ENCODE measurements at places on chromosomes 2 and 18.
A peak's percentile ranks its signal among the peaks of the same experiment; 100 is the strongest.

DNA sequence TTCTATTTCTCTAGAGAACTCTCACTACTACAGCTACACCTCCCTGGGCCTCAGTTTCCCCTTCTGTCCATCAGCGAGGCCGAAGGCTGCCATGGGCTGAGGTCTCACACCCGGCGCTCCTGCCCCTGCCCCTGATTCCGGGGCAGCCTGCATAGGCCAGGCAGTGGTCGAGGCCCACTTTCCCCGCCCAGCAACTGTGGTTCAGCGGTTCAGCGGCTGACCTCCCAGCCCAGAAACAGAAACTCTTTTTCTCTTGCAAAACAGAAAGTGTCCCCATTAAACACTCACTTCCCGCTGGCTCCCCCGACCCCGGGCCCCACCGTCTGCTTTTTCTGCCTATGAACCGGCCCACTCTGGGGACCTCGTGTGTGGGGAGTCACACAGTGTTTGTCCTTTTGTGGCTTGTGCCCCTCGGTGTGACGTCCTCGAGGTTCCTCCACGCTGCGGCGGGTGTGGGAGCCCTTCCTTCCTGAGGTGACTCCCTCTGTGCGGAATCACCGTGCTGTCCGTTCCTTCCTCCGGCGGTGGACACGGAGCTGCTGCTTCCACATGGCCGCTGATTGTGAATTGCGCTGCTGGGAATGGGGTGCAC lies 16.0 kb downstream of the PDCD1 start:
- peak; percentile 85 for DNase-seq

- DNase-seq, result no peak
Observed at GRCh38 chr2:180819106-180819505, 161.3 kb upstream of the UBE2E3 start.

DNA sequence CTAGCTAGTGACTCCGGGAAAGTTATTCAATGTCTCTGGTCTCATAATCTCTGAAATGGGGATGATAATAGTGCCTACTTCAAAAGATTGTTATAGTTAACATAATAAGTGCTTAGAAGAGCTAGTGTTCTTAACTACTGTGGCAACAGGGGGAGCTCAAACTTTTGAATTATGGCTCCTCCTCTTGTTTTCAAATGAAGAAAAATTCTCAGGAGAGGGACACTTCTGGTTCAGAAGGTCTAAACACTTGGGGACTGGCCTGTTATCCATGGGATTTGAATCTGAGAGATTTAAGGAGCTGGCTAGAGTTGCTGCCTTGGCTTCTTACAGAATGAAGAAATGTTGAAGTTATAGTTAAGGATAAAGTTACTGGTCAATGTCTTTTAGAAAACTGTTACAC lies 92.2 kb upstream of the ITGB6 start:
- DNase-seq, result no peak

DNA sequence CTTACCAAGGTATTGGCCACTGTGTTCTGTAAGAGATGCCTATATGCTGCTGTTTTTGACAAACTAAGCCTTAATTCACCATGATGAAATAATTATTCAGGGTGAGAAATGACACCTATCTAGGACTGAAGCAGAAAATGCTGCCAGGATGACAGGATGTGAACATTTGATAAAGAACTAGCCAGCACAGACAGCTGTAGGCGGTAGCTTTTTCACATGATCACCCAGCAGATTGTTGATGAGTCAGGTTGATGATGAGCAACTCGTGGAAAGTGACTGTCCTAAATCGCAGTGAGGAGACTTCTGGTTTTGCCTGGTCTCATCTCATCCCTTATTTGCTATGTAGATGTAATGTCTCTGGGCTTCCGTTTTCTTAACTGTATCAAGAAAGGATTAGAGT lies 144.1 kb downstream of the PRPF40A start:
- peak; percentile 52 for DNase-seq

DNA sequence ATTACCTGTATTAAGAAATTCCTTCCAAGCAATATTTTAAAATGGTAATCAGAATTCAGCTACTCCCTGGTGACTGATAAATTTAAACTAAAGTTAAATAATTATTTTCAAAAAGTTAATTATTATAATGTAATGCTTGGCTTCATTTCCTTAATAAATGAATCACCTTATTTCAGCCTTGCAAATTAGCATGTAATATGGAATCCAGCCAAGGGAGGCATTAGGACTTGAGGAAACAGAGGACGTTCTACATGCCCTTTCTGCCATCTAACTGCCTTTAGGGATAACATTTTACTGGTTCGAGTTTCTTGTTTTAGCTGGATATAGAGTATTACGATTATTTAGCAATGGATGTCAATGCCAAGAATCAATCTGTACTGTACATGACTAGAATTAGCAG lies 636.3 kb downstream of the TSN start:
- DNase-seq, result no peak

GRCh38 chr2:8203364-8203763 lies 478.5 kb upstream of the ID2 start:
- no peak for DNase-seq

DNA sequence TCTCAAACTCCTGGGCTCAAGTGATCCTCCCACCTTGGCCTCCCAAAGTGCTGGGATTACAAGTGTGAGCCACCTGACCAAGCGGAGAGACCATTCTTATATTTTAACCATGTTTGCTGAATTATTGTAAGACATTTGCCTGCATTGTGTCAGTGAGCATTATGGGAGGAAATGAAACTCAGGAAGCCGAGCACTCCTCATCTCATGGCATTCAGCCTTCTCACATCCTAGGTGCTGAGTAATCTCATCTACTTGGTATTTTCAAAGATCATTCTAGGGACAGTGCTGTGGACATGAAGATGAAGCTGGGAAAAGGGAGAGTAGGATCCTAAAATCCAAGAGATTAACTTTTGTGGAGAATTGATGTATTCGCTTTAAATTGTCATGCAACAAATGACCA lies 66.1 kb downstream of the NAPG start:
- DNase-seq, result no peak

- no peak for DNase-seq
Observed at GRCh38 chr2:28209261-28209691, 183.4 kb upstream of the FOSL2 start.

DNA sequence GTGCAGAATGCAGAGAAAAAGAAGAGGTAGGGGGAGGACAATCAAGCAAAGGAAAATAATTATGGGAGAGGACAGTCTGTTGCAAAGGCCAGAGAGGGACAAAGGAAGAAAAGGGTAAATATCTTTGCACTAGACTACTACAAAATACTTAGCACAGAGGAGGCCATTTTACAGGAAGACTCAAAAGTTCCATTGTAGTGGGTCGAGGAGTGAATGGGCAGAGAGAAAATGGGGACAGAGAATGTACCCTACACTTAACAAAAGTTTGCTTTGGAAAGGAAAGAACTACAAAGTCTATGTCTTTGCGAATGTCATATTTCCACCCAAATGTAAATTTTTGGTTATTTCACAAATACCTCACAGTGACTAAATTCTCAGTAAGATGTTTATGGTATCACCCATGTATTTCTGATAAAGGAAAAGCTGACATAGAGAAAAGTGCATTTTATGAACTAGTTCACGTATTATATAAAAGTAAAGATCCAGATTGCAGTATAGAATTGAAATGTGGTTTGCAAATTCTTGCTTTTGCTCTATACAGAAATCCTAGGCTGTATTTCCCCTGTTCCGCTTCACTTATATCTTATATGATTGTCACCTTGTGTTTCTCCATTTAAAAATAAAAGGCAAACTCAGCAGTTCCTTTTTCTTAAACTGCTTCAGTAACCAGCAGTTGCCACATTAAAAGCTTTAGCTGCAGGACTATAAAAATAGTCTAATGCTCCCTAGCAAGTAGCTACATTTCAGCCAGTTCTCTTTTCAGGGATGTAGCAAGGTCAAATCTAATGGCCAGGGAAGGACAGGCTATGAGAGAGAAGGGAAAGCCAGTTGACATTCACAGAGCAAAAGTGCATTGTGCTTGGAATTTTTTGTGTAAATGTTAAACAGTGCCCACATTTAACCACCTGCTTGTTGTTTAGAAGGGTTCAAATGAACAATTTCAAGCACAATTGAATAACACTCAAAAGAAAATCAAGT lies 79.7 kb upstream of the CYTIP start:
- DNase-seq, result no peak

GRCh38 chr2:182375862-182376261 lies 51.0 kb downstream of the PDE1A start:
- no peak for DNase-seq

- no peak for DNase-seq
Observed at GRCh38 chr18:62863579-62864001, 148.2 kb downstream of the PHLPP1 start.

GRCh38 chr2:159774370-159774990 lies 23.5 kb downstream of the CD302 start:
- no peak for DNase-seq

DNA sequence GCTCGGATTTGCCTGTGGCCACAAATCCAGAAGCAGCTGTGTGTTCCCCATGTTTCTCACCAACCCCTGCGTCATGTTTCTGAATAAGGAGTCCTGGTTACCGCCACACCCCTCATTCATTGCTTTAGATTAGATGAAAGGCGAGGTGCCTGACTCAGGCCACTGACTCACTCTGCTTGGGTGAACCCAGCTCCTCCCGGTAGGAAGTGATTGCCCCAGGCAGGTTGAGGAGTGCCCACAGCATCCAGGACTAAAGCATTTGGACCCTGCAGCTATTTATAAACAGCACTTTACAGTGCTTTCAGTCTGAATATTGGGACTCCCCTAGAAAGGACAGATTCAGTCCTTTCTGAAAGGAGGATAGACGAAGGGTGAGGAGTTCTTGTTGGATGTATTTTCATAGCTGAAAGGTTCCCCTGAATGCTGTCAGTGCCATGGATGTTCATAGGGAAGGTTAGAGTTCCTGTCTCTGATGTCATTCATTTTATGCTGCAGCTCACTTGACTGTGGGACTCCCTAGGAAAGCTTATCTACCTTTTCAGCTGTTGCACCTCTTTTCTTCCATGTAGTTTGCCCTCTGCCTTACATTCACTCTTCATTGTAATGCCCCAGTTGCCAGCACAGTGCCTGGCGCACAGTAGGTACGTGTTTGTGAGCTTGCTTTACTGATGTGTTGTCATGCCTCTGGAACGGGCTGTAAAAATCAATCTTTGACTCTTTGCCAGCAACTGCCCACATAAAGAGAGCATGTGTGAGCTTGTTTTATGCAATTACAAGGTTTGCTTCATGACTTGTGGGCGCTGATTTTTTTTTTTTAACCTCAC lies 14.9 kb downstream of the ITGA6 start:
- no peak for DNase-seq

GRCh38 chr2:176533505-176534193 lies 264.4 kb downstream of the MTX2 start:
- DNase-seq, result no peak

DNA sequence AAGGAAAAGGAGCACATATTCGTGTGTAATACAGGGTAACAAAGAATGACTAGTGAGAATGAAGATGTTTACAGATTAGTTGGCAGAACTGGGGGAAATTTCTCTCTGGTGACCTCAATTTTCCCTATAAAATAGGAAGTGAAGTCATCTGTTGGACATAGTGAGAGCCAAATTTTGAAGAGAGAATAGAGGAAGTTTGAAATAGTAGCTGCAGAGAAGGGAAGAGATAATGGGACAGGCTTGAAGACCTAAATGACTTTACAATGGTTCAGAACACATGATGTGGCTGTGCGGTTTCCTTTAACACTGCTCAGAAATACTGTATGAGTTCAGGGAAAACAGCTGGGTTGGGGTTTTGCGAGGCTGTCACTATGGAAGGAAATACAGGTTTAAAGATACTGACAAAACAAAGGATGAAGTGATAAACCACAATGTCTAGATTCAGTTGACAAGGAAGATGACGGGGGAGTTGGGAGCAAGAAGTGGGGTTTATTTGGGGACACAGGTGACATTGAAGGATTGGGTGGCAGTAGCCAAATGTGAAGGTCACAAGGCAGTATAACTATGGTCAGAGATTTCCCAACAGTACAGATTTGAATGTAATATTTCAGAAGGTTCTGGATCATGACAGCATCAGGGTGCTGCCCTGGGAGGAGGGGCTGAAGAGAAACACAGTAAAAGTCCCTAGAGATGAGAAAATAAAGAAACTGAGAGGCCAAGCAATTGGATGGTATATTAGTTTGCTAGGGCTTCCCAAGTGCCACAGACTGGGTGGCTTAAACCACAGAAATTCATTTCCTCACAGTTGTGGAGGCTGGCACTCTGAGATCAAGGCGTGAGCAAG lies 82.6 kb upstream of the TANK start:
- peak; percentile 20 for DNase-seq

DNA sequence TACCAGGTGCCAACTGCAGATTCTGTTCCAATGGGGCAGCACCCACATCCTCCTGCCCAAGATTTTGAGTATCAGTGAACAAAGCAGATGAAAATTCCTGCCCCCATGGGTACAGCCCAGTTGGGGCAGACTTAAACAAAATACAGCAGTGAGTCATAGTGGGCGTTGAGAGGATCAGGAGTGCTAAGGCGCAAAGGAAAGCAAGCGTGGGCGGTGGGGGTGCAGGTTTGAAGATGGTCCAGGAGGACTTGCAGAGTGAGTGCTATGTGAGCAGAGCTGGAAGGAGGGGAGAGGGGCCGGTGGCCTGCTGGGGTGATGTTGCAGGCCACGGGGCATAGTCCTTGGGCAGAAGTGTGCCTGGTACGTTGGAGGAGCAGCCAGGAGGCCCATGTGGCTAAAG lies 24.7 kb downstream of the STEAP3 start:
- no peak for DNase-seq

- no peak for DNase-seq
Observed at GRCh38 chr2:234189230-234189629, 138.7 kb downstream of the SPP2 start.

DNA sequence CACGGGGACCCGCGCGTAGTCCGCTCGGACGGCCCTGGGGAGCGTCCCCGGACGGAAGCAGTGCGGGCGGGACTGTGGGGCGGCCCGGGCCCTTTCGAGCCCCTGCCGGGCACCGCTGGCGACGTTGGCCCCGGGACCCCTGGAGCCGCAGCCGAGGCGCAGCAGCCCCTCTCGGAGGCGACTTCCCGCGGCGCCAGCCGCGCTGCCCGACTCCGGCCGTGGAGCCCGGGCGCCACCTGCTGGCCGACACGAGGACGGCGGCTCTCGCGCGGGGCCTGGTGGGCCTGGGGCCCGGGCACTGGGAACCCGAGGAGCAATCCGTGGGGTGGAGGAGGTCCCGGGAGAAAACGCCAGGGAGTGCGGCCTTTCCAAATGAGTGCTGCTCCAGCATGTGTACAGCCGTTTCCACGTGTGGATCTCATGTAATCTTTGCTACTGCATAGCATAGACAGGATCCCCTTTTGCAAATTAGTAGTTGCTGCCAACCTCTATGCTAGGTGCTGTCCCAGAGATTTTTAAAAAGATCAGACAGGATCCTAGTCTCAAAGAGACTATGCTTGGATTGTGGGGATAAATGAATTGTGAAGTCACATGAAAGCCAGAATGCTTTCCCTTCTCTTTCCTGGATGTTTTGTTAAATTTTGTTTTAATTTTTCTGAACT lies 4.0 kb downstream of the ID2 start:
- peak; percentile 83 for DNase-seq

All from GM10248 (cell line).